ENCODE measurements at places on chromosomes 3 and 15.

DNA sequence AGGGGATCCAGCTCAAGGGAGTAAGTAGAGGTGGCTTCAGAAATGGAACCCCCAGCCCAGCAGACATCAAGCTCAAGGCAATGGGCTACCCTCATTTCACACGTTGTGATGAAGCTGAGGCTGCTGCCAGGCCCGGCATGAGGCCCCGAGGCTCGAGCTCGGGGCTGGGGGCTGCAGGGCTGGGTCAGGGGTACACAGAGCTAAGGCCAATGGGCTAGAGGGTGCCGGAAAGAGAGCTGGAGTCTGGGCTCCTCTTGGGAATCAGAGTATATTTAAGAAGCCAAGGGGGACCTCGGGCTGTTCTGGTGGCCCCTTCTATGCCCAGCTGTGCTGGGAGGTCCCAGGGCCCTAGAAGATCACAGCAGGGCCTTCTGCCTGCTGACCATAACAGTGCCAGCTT is 7.4 kb downstream of the PRSS50 start:
- DNase-seq: no peak

DNA sequence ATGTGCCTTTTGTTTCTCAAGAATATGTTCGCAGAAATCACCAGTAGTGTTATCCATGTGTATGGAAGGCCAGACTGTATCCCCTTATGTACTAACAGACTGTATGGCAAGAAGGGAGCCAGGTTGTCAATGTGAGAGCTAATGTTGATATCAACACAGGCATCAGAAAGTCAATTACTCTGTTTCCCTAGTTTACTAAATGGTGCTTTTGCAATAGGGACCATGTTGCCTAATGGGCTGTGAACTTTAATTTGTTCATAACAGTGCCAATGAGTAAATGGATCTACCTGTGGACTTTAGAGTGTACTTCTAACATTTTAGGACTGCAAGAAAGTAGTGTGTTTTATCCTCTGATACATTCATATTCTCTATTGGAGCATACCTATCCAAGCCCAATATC is 431.8 kb upstream of the TPRG1 start:
- no peak for DNase-seq

- no peak for DNase-seq
These were observed 42.5 kb upstream of the NUDT16 start for GRCh38 chr3:131338948-131339640.

DNA sequence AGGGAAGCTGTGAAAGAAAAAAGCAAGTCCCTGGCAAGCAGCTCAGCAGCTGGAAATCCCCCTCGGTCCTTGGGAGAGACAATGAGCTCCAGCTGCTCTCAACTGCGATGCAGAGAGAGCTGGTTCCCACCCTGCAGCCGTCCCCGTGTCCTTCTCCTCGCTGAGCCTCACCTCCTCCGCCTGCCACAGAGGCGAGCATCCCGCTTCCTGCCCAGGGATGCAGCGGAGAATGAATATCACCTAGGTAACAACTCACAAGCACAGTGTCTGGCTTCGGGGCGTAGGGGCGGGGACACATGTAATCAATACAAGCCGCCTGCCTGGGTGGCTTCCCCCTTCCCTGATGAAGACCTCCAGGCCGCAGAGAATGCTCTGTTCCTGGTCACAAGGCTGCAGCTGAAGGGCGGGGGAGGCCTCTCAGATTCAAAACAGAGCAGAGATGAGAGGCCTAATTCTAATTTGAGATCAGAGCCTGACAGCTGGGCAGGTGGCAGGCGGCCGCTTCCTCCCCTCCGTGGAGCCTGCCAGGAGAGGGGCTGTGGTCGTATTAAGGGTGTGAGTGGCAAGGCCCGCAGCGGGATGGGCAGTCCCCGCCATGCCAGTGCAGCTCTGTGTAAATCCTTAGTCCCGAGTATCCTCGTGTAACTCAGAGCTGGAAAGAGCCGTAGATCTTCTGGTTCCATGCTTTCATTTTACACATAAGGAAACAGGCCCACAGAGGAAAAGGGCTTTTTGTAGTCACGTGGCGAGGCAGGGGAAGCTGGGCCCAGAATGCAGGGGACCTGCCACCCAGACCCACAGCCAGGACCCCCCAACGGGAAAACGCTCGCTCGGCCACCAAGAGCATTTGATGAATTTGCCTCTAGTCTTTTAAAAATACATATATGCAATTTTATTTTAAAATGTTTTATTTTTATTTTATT is 24.3 kb downstream of the ZDHHC19 start:
- DNase-seq: no peak

All from stimulated activated CD4-positive, alpha-beta T cell treated with anti-CD3 and anti-CD28 coated beads, Interleukin-1b, Interleukin-23, amount 100 ng/mL, for 1 hour (primary cell).